ENCODE measurements at places on chromosomes 6 and 20.

DNA sequence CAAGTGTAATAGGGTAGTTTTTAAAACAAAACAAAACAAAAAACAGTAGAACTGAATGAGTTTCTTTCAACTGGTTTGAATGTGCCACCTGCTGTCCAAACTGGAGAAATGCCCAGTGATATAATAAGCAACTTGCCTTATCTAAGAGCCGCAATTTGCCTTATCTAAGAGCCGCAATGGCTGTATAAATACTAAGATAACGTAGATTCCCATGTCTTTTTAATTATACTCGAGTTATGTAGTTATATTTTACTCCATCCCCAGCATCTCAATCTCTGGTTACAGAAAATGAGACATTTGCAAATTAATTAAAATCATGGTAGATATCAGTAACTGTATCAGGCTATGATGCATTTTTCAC is 67.2 kb downstream of the RPP40 start:
- DNase-seq: peak; percentile 89

DNA sequence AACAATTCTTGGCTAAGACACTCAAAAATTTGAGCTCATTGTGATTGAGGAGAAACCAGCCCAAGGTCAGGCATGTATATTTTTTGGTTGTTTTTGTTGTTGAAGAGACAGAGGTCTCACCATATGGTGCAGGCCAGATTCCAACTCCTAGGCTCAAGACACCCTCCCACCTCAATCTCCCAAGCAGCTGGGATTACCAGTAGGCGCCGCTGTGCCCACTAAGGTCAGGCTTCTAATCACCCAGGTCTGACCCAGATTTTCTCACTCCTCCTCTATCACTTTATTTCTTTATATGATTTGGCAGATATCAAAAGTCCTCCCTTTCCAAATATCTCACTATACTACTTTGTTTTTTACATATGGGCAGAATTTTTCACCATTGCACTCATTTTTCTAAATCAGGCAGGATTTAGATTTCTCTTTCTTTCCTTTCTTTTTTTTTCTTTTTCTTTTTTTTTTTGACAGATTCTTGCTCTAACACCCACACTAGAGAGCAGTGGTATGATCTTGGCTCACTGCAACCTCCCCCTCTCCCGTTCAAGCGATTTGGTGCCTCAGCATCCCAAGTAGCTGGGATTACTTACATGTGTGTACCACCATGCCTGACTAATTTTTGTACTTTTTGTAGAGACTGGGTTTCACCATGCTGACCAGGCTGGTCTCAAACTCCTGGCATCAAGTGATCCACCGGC is 1.7 kb upstream of the C6orf141 start:
- no peak for DNase-seq

GRCh38 chr6:139099984-139100383 is 34.9 kb upstream of the HECA start:
- no peak for DNase-seq

- no peak for DNase-seq
Measured at GRCh38 chr6:115796061-115796460, 264.6 kb downstream of the FRK start.

- no peak for DNase-seq
Measured at GRCh38 chr20:31568773-31569162, 36.3 kb upstream of the ID1 start.

GRCh38 chr6:103101267-103101666 is 1707.8 kb downstream of the GRIK2 start:
- DNase-seq: no peak

DNA sequence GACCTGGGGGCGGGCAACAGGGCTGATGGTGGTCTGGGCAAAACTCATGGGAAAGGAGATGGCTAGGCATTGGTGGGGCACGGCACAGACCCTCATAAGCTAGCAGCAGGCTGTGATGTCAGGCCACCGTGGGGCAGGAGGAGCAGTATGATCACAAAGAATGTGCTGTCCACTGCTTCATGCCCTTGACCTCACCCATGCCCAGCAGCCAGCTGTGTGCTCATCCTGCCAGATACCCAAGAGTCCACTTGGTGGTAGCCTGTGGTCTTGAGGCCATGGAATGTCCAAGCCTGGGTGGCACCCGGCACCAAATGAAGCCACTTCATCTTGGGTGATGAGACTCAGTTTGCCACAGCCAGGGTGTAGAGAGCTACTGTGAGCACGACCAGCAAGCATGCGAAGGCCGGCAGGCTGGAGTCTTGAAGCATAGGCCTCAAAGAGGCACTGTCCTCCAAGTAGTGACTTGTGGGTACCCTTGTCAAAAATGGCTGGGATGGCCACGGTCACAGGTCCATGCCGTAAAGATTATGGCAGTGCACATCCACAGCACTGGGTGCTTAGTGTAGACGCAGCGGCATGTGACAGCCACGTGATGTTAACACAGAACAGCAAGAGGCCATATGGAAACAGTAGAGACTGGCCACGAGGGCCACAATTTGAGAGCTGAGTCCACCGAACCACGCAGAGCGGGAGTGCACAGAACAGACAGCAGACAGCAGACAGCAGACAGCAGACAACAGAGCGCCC is 19.0 kb downstream of the PLAGL2 start:
- DNase-seq: no peak

All from hematopoietic multipotent progenitor cell treated with erythropoietin and hydrocortisone succinate and interleukin-3 and kit ligand, for 6 days (in vitro differentiated cells).